Putamen (tissue), 1 donor: ENCODE measurements at places on chromosomes 5 and 9.

DNA sequence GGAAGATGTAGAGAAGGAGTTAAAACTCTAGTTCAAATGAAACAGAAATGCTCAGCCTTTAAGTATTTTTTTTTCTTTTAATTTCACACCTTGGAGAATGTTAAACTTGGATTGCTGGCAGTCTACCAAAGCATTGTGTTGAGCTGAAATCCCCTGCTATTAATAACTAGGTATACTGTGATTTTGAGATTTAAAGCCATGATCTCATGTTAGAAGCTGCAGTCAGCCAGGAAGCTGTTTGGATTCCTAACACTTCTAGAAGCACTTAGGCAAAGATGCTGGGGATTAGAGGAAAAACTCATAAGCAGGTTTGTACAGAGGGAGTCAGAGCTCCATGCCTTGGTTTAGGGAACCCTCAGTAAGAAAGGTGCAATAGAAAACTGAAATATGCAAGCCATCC lies 141.4 kb downstream of the KIF4B start:
- no peak for DNase-seq

DNA sequence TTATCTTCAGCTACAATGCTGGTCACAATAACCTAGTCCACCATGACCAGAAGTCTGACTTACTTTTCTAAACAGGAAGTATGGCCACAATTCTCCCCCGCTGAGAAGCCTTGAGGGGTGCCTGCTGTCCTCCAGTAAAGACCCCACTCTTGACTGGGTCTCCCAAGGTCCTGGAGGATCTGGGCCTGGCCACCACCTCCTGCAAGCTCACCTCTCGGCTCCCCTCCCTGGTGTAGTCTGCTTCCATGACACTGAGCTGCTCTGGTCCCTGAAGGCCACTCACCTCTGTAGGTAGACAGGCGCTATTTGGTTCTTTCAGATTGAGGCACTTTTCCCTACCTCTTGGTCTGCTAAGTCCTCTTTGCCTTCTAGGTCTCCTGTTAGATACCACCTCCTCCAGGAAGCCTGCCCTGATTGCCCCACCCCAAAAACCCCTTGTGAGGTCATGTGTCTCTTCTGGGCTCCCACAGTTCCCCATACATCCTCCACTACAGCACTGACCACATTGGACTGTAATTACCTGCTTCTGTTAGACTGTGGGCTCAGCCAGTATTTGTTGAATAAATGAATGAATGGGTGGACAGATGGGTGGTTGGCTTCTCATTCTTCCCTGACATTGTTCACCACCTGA lies 62.6 kb upstream of the IER5L start:
- no peak for DNase-seq

- no peak for DNase-seq
These were observed 99.6 kb upstream of the RAPGEF1 start for GRCh38 chr9:131839281-131840084.

GRCh38 chr5:77629509-77630113 lies 8.9 kb downstream of the OTP start:
- no peak for DNase-seq

DNA sequence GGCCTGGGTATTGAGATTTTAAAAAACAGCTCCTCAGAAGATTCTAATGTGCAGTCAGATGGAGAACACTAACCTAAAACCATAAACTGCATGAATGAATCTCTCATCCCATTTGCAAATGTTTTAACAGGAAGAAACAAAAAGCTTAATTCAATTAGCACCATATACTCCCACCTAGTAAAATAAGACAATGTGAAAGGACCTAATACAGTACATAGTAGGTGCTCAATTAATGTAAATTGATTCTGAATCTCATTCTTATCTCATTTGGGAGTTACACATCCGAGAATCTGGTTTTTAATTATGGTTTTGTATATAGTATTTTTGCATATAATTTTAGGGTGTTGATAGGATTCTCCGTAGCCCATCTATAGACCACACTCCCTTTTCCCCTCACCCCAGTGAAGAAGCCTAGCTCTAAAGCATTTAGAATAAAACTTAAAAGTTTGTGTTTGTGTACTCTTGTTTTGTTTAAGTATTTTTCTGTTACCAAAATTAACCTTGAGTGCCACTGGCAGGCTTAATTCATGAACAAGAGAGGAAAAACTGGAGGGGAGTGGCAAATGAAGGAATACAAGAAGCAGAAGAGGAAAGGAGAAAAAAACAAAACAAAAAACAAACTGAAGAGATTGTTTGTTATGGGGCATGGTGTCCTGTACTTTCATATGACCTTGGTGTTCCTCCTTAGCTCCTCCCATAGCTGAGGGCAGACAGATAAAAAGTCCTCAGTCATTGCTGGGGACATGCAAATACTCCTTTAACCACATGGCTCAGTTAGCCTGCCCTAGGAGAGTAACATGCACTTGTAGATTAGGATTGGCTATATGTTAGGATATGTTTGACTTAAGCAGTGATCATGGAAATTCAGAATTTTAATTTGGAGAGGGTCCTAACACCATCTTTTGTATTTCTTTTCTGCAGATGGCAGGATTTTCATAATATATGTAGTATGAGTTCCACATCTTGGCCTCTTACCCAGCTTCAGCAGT lies 1.2 kb downstream of the RNF14 start:
- DNase-seq: no peak
